ENCODE measurements at places on chromosomes 5 and 9.

GRCh38 chr5:59267033-59267432 is 626.5 kb downstream of the PDE4D start:
- no peak for DNase-seq

- no peak for DNase-seq
These were observed 51.8 kb downstream of the DUSP1 start for GRCh38 chr5:172719211-172719610.

DNA sequence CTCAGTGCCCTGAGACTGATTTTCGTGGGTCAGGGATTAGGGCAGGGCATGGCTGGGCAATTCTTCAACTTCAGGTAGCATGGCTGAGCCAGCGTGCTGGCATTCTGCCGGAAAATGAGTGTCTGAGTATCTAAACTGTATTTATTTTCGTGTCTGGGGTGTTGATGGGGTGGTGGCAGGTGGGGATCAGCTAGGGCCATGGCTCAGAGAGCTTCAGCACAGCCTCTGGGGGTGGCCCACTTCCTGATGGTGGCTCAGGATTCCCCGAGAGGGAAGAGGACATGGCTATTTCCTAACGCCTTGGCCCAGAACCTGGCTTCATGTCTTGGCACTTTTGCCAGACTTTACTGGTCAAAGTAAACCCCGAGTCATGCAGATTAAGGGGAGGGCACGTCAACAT is 260.5 kb downstream of the GADD45G start:
- DNase-seq: no peak

GRCh38 chr5:133938929-133939328 is 29.5 kb downstream of the C5orf15 start:
- no peak for DNase-seq

DNA sequence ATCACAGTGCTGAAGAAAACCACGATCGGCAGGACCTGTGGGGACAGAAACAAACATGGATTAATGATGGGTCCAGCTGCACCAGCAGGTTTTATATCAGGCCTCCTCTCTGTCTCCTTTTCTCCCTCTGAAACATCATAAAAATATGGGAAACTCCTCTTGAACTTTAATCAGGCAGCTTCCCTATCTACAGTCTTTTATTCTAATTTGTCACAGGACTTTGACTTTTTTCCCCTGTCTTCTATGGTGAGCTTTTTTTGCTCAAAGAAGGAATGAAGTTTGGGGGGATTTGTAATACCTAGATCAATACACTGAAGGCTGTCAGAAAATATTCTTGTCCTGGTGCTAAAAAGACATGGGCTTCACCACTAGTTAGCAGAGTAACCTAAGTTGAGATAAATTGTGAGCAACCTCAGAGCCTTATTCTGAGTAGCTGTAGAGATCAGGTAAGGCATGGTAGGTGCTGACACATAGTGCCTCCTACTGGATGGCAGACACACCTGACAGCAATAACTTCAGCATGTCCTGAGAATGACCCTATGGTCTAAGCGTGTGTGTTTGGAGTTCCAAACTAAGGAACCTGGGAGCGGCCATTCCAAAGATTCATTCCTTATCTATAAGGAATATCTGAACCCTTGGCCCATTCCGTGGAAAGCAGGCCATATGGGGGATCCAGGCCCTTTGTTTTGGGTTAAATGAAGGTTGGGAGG is 46.2 kb downstream of the SLC28A3 start:
- DNase-seq: no peak

GRCh38 chr9:89839449-89839848 is 234.6 kb downstream of the GADD45G start:
- DNase-seq: no peak

GRCh38 chr9:115615821-115616665 is 498.1 kb upstream of the TNC start:
- no peak for DNase-seq

- DNase-seq: no peak
These were observed 317.1 kb downstream of the KCTD16 start for GRCh38 chr5:144487761-144488160.

DNA sequence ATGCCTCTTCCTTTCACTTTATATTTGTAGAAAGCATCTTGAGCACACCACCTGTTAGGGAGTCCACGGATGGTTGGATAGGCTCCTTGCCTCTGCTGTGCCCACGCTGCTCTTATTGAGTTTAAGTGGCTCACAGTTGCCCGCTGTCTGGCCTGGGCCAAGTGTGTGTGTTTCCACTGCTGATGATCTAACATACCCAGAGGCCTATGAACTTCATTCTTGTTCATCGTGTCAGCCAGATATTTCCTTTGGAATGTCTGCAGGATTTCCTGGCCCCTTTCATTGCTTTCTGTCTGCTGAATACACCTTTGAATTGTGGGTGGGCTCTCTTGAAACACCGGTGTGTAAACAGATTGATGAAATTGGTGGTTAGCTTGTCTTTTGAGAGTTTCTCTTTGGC is 46.6 kb downstream of the MVB12B start:
- DNase-seq: no peak

DNA sequence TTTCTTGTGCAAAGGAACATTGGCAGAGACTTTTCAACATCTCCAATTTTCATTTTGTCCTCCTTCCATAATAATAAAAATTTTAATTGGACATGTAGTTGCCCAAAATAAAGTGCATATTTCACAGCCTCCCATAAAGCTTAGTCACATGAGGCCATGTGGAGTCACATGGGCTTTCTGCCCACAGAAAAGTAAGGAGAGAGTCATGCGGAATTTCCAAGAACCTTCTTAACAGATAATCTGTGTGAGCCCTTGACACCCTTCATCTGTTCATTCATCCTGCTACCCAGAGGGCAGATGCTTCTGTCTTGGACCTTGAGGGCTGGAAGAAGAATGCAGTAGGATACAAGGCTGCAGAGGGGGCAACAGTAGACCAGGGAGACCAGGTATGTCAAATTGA is 60.7 kb downstream of the APTX start:
- DNase-seq: no peak

All from NCI-H446 (cell line).